ENCODE measurements at places on chromosomes 1 and 21. TPM values are rescaled to one million over a fixed set of nuclear protein-coding genes. Genes with fewer than 3 reads are reported as not detected.

- peak; percentile 52 for DNase-seq
- peak overlapping the region; percentile 39 for H3K27ac ChIP-seq
- no peaks in the 10 kb centered on the region for H3K36me3 ChIP-seq
Observed at GRCh38 chr1:212600980-212601379, 7.6 kb upstream of the ATF3 start.

- no peak overlapping the region for H3K4me3 ChIP-seq
- no peaks in the 10 kb centered on the region for H3K36me3 ChIP-seq
- DNase-seq = peak; percentile 15
- no peak overlapping the region for H3K27ac ChIP-seq
Observed at GRCh38 chr1:153933955-153934354, 11.2 kb upstream of the GATAD2B start.

- DNase-seq = no peak
- no peaks in the 10 kb centered on the region for H3K27me3 ChIP-seq
- H3K4me1 ChIP-seq = no peaks in the 10 kb centered on the region
- no peaks in the 10 kb centered on the region for H3K36me3 ChIP-seq
- no peak overlapping the region for H3K27ac ChIP-seq
Observed at GRCh38 chr1:170351366-170351946, 180.5 kb upstream of the GORAB start.

DNA sequence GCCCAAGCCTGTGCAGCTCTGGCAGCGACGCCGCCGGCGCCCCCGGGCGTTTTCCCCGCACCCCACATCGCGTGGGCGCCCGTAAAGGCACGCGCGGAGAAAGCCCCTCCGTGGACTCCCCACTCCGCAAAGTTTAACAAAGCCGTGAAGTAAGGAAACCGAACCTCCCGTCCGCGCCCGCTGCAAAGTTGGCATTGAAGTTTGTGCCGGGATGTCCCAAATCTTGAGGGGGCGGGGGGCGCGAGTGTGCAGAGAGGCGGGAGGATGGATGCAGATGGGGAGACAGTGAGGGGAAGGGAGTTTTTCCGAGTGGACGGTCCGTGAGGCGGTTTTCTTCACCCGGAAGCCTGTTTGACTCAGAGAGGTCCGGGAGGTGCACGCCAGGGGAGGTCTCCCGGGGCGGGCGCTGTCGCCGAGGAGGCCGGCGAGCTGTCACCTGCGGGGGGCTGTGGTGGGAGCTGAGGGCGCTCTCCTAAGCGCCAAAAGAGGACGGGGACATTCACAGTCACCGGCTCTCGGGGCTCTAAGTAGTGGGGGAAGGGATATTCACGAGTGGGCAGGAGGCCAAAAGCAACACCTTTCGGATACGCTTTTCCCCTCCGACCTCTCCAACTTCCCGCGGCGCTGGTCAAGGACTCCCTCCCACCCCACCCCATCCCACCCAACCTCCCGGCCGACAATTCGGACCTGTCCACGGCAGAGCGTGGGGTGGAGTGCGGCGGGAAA, 1.3 kb downstream of the WLS start:
- no peak overlapping the region for H3K27ac ChIP-seq
- H3K27me3 ChIP-seq = no peaks in the 10 kb centered on the region
- H3K36me3 ChIP-seq = no peaks in the 10 kb centered on the region

DNA sequence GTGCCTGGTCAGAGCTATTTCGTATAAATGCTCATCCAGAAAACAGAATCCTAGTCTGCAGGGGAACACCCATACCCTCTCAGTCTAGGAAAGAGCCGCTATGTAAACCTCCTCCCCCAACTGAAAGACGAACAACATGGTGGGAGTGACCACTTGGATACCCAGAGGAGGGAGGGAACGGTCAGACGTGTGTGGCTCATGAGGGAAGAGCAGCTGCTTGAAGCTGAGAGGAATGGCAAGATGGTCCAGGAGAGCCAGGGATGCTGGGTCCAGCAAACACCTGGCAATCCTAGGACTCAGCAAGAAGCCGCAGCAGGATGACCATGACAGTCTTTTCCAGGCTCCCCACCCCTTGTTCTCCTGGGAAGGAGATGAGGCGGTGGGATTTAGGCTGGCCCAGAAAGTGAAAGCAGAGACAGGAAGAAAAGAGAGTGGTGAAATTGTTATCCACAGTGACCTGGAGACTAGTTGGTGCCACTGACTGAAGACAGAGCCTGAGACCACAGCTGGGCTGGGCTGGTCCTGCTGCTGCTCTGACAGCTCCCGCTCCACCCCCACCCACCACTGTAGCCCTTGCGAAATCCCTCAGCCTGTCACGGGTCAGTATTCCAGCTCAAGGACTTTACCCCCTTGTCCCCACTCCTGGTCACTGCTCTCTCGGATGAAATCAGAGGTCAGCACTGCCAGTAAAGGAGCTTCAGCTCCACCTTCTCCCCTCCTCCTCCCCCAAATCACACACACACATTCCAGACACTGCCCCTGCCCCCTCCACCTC, 3.6 kb downstream of the CERS2 start:
- peaks cover 26% of the 10 kb centered on the region for H3K36me3 ChIP-seq
- H3K27ac ChIP-seq = peak overlapping the region; percentile 54

DNA sequence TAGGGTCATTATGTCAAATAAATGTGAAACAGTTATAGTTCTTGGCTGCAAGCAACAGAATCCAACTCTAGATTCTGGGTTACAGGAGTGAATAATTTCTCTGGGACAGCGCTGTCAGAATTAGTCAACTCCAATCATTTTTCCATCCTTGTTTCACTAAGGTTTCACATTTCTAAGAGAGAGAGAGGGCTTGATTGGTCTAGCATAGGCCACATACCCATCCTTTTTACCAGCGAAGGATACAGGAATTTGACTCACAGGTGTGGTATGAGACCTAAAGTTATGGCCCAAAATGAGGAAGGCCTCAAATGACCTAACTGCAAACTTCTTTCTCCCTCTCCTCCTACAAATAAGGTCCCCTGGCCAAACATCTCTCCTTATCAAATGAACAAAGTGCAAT, 25.5 kb upstream of the RGS8 start:
- DNase-seq = no peak
- H3K27me3 ChIP-seq = no peaks in the 10 kb centered on the region
- no peak overlapping the region for H3K27ac ChIP-seq
- H3K4me1 ChIP-seq = no peaks in the 10 kb centered on the region
- no peak overlapping the region for H3K4me3 ChIP-seq

- peak overlapping the region; percentile 47 for H3K27ac ChIP-seq
- DNase-seq = no peak
- no peak overlapping the region for H3K4me3 ChIP-seq
- no peaks in the 10 kb centered on the region for H3K4me1 ChIP-seq
- H3K36me3 ChIP-seq = no peaks in the 10 kb centered on the region
- H3K27me3 ChIP-seq = no peaks in the 10 kb centered on the region
Observed at GRCh38 chr1:41955461-41956159, 36.9 kb upstream of the HIVEP3 start.

GRCh38 chr1:9183898-9184297, 50.7 kb upstream of the H6PD start:
- H3K4me3 ChIP-seq = no peak overlapping the region
- no peaks in the 10 kb centered on the region for H3K4me1 ChIP-seq
- no peak for DNase-seq
- no peak overlapping the region for H3K27ac ChIP-seq

The TEX38 gene
- polyA plus RNA-seq = 0.24 TPM

The PSRC1 gene
- polyA plus RNA-seq = 20.3 TPM

The LRRC8B gene
- polyA plus RNA-seq = 3.7 TPM

The TBX15 gene
- 0.02 TPM for polyA plus RNA-seq

The FCRL6 gene
- polyA plus RNA-seq = not detected

The FAM151A gene
- not detected for polyA plus RNA-seq

The MROH9 gene
- polyA plus RNA-seq = 0.24 TPM

The FMO4 gene
- 1.6 TPM for polyA plus RNA-seq

The PRKAA2 gene
- 1.5 TPM for polyA plus RNA-seq

Data from SK-N-SH (cell line).